ENCODE measurements at places on chromosomes 3 and 15. TPM values are rescaled to one million over a fixed set of nuclear protein-coding genes. Genes with fewer than 3 reads are reported as not detected.

Gene B3GALNT1
- total RNA-seq: 35.5 TPM

Gene KLHL6
- total RNA-seq: 1.5 TPM

Gene GOLGA8J
- total RNA-seq: not detected

Gene CX3CR1
- total RNA-seq: 0.16 TPM

Gene SLC27A2
- total RNA-seq: 1.6 TPM

Gene PRRT3
- total RNA-seq: 3.5 TPM

Gene STRA6
- total RNA-seq: 22.4 TPM

Gene KY
- total RNA-seq: 1.2 TPM

Gene IL5RA
- not detected for total RNA-seq

Gene NFKBIZ
- 2.4 TPM for total RNA-seq

Gene RASGRP1
- total RNA-seq: 3.4 TPM

Gene TNFSF10
- 0.25 TPM for total RNA-seq

Gene HYAL2
- 24.4 TPM for total RNA-seq

Gene ISY1
- total RNA-seq: 12.4 TPM

Gene WDR93
- total RNA-seq: 0.09 TPM

DNA sequence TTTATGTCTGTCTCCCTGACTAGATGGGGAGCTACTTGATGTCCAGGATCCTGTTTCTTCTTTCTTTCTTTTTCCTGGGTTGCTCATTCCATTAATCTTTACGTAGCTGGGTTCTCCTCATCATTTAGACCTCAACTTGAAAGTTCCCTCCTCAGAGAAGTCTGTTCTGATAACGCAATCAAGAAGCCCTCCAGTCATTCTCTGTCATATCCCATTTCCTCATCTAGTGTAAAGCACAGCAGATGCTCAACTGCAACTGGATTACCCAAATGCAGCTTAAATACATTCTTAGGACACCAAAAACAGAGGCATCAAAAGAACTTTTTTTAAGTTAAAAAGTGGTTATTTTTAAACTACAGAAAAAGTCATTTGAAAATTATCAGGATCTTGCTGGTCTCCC is 51.7 kb upstream of the ST3GAL6 start:
- ATAC-seq: no peak

GRCh38 chr3:125061170-125061569 is 5.4 kb upstream of the HEG1 start:
- no peak for ATAC-seq

DNA sequence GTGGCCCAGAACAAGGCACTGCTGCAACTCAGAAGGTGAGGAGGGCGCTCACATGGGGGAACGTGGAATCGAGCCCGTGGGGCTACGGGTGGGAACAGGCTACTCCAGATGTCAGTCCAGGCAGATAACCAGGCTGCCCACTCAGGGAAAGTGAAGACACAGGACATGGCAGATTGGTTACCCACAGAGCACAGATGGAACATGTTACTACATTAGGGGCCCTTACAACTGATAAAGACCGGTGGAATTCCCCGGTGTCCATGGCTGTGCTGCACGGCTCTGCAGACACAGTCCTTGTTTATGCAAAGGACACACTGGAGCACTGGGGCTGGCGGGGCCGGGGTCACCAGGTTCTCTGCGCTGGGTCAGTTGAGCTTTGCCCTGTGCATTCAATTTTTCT is 36.9 kb downstream of the PCSK6 start:
- no peak for ATAC-seq

- ATAC-seq: no peak
Observed at GRCh38 chr3:47536967-47537366, 23.5 kb upstream of the ELP6 start.

GRCh38 chr3:55339390-55339789 is 147.7 kb downstream of the WNT5A start:
- ATAC-seq: no peak

GRCh38 chr15:89413877-89414276 is 79.3 kb upstream of the POLG start:
- ATAC-seq: no peak

- peak; percentile 28 for ATAC-seq
Observed at GRCh38 chr3:159875116-159875515, 113.5 kb upstream of the IL12A start.

DNA sequence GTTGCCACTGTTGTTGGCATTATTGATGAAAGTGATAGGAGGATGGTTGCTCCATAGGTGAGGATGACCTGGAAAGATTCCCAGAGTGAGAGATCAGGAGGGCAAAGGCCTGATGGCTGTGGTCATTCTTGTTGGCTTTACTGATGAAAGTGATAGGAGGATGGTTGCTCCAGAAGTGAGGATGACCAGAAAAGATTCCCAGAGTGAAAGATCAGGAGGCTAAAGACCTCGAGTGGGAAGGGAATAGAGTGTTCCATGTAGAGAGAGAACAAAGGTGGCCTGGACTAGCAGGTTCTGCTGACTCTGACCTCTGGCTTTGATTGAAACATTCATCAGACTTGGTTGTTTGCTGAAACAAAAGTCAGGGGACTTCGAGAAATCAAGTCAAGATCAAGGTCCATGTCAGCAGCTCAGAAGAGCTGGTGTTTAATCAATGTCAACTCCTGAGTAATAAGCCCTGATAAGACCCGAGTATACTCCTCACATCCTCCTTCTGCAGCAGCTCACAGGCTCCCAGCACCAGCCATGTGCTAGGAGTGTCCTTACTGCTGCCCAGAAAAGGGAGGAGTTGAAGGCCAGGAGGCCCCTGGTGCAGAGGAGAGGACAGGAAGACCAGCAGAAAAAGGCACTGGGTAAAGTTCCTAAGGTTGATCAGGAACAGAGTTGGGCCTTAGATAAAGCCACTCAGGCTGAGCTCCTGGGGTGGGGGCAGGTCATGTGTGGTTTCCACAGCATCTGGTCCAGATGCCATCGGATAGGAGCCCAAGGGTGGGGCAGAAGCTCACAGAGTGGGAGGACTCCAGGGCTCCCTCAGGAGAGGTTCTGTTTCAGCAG is 19.9 kb downstream of the CYP8B1 start:
- ATAC-seq: no peak

GRCh38 chr3:38165722-38166387 is 518 bp downstream of the OXSR1 start:
- peak; percentile 30 for ATAC-seq

GRCh38 chr3:79558943-79559342 is 208.9 kb downstream of the ROBO1 start:
- no peak for ATAC-seq

- ATAC-seq: no peak
Observed at GRCh38 chr15:92885224-92886041, 14.7 kb upstream of the CHD2 start.

DNA sequence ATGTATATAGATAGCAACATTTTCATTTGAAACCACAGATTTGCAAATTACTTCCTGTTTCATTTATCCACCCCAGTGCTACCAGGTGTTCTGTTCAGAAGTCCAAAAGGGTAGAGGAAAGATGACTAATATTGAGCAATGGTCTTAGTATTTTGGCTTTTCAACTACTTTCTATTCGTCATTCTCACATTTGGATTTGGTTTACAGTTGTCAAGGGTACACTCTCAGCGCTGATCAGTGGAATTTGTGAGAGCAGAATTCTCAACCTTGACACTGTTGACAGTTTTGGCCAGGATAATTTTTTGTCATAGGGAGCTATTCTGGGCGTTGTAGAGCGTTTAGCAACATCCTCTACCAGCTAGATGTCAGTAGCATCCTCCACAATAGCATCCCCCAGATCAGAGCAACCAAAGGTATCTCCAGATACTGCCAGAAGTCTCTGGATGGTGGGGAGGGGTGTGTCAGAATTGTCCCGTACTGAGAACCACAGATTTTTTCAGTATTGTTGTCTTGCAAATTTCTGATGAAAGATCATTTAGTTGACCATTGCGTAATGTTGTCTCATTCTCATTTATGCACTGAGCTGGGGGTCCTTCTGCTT is 4.2 kb downstream of the HMCES start:
- no peak for ATAC-seq

DNA sequence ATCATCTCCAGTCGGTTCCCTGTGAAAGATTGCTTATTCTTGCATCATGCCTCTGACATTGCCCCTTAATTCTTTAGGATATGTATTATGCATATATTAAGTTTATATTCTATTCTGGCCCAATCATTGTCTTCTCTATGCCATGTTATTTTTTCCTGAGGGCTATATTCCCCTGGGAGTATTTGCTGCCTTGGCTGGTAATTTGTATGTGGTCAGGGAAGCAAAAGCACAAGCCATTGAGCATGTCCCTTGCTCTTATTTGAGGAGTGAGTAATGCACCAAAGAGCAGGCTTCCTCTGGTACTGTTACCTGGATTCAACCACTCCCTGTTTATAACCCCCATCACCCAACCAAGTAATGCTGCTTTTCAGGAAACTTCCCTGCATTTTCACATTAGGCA is 36.3 kb downstream of the STAC start:
- ATAC-seq: peak; percentile 28

DNA sequence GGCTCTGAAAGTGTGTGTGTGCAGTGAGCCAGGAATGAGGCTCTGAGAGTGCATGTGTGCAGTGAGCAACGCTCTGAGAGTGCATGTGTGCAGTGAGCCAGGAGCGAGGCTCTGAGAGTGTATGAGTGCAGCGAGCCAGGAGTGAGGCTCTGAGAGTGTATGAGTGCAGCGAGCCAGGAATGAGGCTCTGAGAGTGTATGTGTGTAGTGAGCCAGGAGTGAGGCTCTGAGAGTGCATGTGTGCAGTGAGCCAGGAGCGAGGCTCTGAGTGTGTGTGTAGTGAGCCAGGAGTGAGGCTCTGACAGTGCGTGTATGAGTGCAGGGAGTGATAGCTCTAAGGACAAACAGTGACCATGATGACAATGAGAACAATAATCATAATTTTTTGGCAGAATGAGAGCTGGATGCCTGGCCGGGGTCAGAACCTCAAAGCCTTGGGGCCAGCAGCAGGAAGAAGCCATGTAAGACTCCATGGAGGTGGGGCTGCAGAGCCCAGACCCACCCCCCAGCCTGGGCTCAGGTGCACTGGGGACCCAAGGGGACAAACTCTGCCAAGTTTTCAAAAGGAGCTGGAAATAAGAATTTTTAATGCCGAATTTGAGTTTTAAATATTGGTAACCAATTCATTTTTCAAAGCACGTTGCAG is 85.7 kb upstream of the PRR20G start:
- no peak for ATAC-seq

- ATAC-seq: no peak
Observed at GRCh38 chr15:56934269-56934668, 15.8 kb downstream of the TCF12 start.

GRCh38 chr3:154121701-154122551 is 736 bp downstream of the ARHGEF26 start:
- ATAC-seq: peak; percentile 62

GRCh38 chr3:10992943-10993728 is 588 bp downstream of the SLC6A1 start:
- no peak for ATAC-seq

DNA sequence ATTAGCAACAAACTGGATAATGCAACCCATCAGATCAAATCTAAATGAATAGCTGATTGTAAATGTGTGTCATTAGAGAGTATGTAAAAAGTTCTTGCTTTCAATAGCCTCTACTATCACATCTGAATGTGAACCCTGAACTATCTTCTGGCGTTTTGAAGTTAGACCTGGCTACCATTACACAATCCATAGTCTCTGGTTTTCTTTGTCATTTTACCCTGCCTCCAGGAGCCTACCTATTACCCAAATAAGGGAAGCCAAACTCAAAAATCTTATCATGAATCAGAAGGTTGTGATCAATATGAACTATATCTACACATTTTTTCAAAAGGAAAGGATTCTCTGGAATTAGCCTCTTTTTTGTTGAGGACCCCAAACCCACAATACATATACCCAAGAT is 31.8 kb downstream of the PCYT1A start:
- no peak for ATAC-seq

- no peak for ATAC-seq
Observed at GRCh38 chr15:68930268-68931022, at the start of gene SPESP1. TSS of gene SPESP1 (plus strand) at chr15:68930525. CDS start at chr15:68930654, 129 bp downstream.

- no peak for ATAC-seq
Observed at GRCh38 chr3:72888546-72889309, 882 bp downstream of the GXYLT2 start.

DNA sequence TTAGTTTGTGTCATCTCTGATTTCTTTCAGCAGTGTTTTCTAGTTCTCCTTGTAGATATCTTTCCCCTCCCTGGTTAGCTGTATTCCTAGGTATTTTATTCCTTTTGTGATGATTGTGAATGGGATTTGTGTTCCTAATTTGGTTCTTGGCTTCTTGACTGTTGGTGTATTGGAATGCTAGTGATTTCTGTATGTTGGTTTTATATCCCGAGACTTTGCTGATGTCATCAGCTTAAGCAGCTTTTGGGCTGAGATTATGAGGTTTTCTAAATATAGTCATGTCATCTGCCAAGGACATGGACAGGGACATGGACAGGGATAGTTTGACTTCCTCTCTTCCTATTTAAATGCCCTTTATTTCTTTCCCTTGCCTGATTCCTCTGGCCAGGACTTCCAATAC is 35.8 kb downstream of the MYO9A start:
- ATAC-seq: no peak

GRCh38 chr3:9211155-9211950 is 38.1 kb downstream of the SRGAP3 start:
- ATAC-seq: peak; percentile 82

DNA sequence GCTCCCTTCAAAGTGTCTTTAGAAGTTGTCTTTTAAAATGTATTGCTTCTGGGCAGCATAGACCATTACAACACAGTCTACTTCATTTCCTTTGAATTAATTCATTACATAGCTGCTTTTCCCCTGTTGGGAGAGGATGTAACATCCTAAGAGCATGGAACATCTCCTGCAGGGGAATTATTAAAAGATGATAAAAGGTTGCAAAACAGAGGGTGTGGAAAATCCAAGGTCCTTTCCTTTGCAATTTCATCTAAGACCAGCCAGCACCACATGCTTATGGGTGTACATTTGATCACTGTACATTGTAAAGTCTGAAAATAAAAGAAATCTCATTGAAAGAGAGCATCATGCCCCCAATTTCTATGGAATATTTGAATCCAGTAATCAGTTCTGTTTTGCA is 57.4 kb downstream of the TIPARP start:
- ATAC-seq: no peak

GRCh38 chr3:27085829-27086730 is 283.1 kb downstream of the NEK10 start:
- no peak for ATAC-seq

- no peak for ATAC-seq
Observed at GRCh38 chr15:33621141-33621540, 310.4 kb downstream of the RYR3 start.

GRCh38 chr3:185094697-185095096 is 58.2 kb downstream of the C3orf70 start:
- ATAC-seq: peak; percentile 41

DNA sequence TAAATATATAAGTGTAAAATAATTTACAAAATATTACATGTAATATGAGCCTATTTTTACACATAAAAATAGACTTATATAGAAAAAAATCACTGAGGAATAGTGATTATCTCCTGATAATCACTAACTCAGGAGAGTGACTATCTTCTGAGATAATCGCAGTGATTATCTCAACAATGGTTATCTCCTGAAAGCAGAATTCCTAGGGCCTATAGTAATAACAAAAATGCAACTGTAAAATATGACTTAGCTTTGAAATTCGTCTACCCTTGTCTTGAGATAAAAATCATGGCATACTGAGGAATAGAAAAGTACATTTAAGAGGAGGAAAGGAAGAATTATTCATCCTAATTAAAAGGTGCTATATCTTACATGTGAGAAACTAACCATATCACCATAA is 117.0 kb upstream of the ASB14 start:
- ATAC-seq: no peak

- ATAC-seq: no peak
Observed at GRCh38 chr3:72442759-72443158, 405.5 kb downstream of the SHQ1 start.

- ATAC-seq: no peak
Observed at GRCh38 chr15:59632714-59633113, 21.1 kb downstream of the GCNT3 start.

GRCh38 chr3:67941433-67942030 is 287.1 kb upstream of the SUCLG2 start:
- ATAC-seq: no peak

- no peak for ATAC-seq
Observed at GRCh38 chr3:160132226-160132625, 93.0 kb upstream of the C3orf80 start.
